ENCODE measurements at places on chromosomes 1 and 21.

GRCh38 chr1:20632386-20632785 is 872 bp upstream of the PINK1 start:
- no peak for DNase-seq

DNA sequence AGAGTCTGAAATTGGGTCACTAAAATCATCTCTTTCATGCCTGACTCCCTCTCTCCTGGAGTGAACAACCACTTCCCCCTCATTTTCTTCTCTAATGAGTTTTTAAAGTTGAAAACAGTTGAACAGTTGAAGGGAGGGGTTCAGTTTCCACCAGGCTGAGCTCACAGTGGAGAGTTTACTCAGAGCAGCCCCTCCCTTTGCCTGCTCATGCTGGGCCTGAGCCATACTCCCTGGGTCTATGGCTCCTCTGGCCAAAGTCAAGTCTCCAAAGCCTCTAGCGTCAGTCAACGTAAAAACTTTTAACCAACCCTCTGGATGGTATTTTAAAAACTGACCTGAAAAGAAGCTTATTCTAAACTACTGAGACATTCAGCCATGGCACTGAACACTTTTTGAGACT is 100.8 kb upstream of the RNPC3 start:
- no peak for DNase-seq

DNA sequence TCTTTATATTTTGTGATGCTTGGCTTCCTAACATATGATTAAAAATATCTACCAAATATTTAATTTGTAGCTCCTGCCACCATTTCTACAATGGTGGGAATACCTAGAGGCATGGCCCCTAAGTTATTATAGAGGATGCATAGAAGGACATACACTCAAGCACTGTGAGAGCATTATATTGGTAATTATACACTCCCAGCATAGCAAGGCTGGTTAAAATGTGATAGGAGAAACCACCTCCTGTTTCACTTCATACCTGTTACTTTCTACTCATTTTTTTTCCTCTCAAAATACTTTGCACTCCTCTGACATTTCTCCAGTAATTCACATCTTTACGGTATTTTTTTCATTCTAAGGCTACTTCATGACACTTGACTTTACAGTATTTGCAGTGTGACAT is 92.9 kb downstream of the HS2ST1 start:
- no peak for DNase-seq

GRCh38 chr1:168499688-168500049 is 44.1 kb downstream of the XCL2 start:
- DNase-seq: no peak

Measured in activated effector memory CD4-positive, alpha-beta T cell treated with anti-CD3 and anti-CD28 coated beads, Interleukin-2, amount 50 U/mL, for 16 hours (primary cell).